ENCODE measurements at places on chromosomes 4 and X.
A peak's percentile ranks its signal among the peaks of the same experiment; 100 is the strongest.

GRCh38 chrX:78329486-78329885 is 2.1 kb upstream of the CYSLTR1 start:
- H3K27ac ChIP-seq = peak overlapping the region; percentile 79
- H3K27me3 ChIP-seq = no peaks in the 10 kb centered on the region
- peaks cover 32% of the 10 kb centered on the region for H3K4me1 ChIP-seq
- DNase-seq = no peak
- peak overlapping the region; percentile 63 for H3K4me3 ChIP-seq
- no peaks in the 10 kb centered on the region for H3K36me3 ChIP-seq

GRCh38 chrX:120308959-120309872 is 2.0 kb downstream of the TMEM255A start:
- no peaks in the 10 kb centered on the region for H3K27me3 ChIP-seq
- peaks cover 12% of the 10 kb centered on the region for H3K4me1 ChIP-seq
- H3K4me3 ChIP-seq = peak overlapping the region; percentile 87
- H3K36me3 ChIP-seq = peaks cover 2% of the 10 kb centered on the region
- DNase-seq = peak; percentile 55
- H3K27ac ChIP-seq = peak overlapping the region; percentile 90

GRCh38 chr4:145730026-145730425 is 50.1 kb downstream of the C4orf51 start:
- H3K4me3 ChIP-seq = no peak overlapping the region
- peaks cover 14% of the 10 kb centered on the region for H3K27me3 ChIP-seq
- no peak for DNase-seq
- no peak overlapping the region for H3K27ac ChIP-seq

DNA sequence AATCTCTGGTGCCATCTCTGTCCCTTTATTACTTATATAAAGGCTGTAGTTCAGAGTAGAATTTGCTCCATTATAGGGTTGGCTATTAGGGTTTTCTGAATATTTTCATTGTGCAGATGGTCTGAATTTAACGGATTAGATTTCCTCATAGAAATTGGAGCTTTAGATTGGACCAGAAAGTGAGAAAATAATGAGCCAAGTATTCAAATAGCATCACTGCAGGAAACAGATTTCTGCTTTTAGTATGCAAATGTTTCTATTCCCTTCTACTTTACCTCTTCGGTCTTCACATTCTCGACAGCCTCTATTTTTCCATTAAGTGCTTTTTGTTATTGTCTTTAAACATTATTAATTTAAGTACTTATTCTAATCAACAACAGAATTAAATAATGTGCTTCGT is 55.4 kb downstream of the TRIM2 start:
- peaks cover 6% of the 10 kb centered on the region for H3K36me3 ChIP-seq
- peaks cover 12% of the 10 kb centered on the region for H3K27me3 ChIP-seq
- H3K4me3 ChIP-seq = no peak overlapping the region
- peaks cover 3% of the 10 kb centered on the region for H3K4me1 ChIP-seq

GRCh38 chrX:39029221-39029620 is 228.0 kb downstream of the MID1IP1 start:
- peaks cover 4% of the 10 kb centered on the region for H3K36me3 ChIP-seq
- no peaks in the 10 kb centered on the region for H3K4me1 ChIP-seq
- DNase-seq = no peak
- no peak overlapping the region for H3K4me3 ChIP-seq

DNA sequence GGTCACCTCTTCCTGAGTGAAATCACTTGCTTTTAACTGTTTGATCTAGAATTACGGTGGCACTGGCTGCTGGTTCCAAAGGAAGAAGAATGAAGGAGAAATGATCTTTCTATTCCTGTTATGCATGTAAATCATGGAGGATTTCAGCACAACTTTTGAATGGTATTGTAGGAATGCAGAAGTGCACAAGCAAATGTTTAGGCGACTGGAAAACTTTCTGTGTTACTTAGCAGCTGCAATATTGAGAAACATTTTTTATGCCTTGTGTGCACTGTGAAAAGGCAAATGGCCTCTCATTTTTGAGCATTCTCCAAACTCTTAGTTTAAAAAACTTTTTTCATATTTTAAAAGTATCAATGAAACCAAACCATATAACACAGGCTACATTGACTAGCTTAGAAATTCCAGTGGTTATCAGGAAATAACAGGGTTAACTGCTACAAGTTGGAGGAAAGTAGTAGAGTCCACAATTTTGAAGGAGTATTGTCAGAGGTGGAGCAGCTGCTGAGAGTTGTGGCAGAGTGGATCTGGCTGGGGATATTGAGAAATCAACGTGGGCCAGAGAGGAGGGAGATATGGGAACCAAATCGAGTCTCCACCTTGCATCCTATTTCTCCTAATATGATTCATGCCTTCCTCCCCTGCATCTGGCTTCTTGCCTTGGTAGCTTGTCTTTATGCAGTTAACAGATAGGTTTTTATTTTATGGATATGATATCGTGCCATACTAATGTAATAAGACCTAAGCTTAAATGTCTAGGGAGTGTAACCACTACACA is 32.0 kb upstream of the FHL1 start:
- no peaks in the 10 kb centered on the region for H3K27me3 ChIP-seq
- no peak for DNase-seq
- peaks cover 2% of the 10 kb centered on the region for H3K36me3 ChIP-seq
- H3K27ac ChIP-seq = no peak overlapping the region
- no peak overlapping the region for H3K4me3 ChIP-seq

DNA sequence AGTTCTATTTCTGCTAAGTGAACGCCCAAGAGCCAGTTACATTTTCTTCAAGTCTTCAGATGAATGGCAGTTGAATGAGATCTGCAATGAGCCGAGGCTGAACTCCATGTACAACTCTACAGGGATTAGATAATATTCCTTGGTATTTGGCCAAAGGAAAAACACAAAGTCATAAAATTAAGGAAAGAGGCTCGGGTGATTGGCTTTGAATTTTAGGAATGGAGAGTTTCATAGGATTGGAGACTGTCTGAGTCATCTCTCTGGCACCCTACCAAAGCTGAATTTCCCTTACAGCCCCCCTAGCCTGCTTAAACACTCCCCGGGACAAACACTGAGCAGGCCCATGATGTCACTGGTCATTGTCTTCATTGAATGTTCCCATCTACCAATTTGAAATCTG is 188.0 kb upstream of the C1QTNF7 start:
- H3K27ac ChIP-seq = no peak overlapping the region
- no peak overlapping the region for H3K4me3 ChIP-seq
- DNase-seq = no peak

- H3K27ac ChIP-seq = no peak overlapping the region
- no peak for DNase-seq
- no peaks in the 10 kb centered on the region for H3K27me3 ChIP-seq
- no peak overlapping the region for H3K4me3 ChIP-seq
- no peaks in the 10 kb centered on the region for H3K4me1 ChIP-seq
These were observed 90.8 kb upstream of the OTUD4 start for GRCh38 chr4:145271194-145271593.

DNA sequence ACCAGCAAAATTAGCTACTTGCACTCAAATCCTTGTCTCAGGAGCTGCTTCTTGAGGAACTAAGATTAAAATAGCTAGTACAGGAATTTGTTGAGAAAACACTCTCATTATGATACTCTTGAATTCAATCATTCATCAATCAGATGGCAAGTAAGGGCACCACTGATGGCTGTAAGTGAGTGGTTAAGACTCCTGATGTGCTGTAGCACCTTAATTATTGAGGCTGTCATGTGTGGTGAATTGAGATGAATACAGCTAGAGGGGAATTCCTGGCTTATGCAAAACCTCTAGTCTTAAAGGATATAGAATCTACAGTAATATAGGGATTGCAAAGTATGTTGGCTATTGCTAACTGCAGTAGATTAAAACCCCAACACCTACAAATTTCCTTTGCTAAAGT is 509.1 kb downstream of the IQCM start:
- no peak overlapping the region for H3K4me3 ChIP-seq
- no peak for DNase-seq
- H3K4me1 ChIP-seq = no peaks in the 10 kb centered on the region

GRCh38 chr4:52628543-52628942 is 30.6 kb downstream of the USP46 start:
- no peak for DNase-seq
- no peak overlapping the region for H3K27ac ChIP-seq
- H3K4me1 ChIP-seq = peaks cover 14% of the 10 kb centered on the region
- no peak overlapping the region for H3K4me3 ChIP-seq
- no peaks in the 10 kb centered on the region for H3K27me3 ChIP-seq

Data from T-helper 17 cell (primary cell).